NCI-H1417 treated with DMSO at 0.1 percent for 48 hours (cell line): ENCODE measurements at places on chromosomes 3 and 15.

- DNase-seq: no peak
Measured at GRCh38 chr3:108090049-108090700, 656 bp downstream of the CD47 start.

DNA sequence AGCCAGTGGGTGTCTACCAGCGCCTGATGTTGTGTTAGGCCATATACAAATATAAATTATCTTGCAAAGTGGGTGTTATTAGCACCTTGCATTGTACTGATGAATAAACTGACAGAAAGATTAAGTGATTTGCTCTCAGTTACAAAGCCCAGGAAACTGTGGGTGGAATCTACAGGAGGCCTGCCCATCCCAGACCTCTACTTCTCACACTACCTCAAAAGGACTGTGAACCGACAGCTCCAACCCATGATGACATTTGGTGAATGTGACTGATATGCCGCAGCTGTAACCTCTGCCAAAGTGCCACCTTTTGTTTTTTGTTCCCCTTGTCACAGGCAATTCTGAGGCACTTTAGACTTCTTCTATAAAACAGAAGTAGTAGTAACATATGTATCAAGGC lies 43.7 kb upstream of the KCNMB2 start:
- DNase-seq: peak; percentile 91

DNA sequence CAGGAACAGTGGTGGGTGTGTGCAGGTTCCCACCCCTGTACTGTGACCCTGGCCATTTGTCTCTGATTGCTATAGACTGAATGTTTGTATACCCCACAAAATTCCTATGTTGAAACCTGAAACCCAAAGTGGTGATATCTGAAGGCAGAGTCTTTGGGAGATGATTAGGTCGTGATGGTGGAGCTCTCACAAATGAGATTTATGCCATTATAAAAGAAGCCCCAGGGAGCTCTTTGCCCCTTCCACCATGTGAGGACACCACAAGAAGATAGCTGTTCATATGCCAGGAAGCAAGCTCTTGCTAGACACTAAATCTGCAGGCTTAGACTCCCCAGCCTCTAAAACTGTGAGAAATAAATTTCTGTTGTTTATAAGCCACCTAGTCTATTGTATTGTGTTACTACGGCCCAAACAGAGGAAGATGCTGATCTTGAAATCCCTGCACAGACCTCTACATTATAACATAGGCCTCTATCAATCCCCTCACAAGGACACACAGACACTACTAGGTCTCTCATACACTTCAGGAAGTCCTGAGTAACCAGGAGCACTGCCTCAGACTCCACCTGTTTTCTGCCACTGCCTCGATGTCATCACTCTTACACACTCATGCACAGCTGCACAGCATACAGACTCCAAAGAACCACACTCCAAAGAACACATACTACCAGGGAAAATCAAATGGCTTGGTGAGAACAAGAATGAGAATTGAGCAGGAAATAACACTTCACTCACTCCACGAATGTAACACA lies 14.7 kb downstream of the IGSF11 start:
- no peak for DNase-seq

GRCh38 chr15:57662802-57663201 lies 43.7 kb upstream of the POLR2M start:
- no peak for DNase-seq

DNA sequence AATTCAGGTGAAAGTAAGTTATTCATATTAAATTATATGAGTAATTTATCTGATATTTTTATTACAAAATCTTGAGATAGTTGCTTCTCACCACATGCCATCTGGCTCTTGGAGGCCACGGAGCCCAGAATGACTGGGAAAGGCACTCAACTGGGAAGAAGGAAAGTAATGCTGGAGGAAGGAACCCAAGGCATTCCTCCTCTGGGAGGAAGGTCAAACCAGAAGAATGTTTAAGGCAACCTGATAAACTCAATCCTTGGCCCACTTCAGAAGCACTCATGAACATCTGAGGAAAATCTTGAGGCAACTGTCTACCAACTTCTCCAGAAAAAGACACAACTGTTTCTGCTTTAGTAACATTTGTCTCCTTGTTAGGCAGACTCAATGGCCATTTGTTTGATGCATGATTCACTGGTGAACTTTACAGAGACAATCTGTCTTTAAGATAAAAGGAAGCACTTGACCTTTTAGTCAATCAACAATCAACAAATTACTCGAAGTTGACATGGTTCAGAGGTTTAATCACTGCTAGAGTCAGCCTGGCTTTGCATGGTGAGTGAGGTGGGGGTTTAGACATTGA lies 261.4 kb upstream of the MME start:
- DNase-seq: no peak

DNA sequence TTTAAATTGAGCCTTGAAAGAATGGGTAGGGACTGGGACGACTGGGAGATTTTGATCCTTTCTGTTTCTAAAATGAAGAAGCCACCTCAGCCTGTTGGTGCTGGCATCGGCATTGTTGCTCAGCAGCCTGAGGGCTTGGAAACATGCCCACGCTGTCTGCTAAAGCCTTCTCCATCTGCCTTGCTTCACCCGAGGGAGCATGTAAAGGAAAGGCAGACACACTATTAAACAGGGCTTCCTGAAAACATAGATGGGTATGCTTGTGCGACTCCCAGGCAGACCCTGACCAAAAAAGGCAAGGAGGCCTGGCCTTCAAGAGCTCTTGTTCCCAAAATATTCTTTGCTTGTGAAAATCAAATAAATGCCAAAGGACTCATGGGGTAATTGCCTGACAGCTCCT lies 84.2 kb upstream of the SLC4A7 start:
- DNase-seq: no peak

DNA sequence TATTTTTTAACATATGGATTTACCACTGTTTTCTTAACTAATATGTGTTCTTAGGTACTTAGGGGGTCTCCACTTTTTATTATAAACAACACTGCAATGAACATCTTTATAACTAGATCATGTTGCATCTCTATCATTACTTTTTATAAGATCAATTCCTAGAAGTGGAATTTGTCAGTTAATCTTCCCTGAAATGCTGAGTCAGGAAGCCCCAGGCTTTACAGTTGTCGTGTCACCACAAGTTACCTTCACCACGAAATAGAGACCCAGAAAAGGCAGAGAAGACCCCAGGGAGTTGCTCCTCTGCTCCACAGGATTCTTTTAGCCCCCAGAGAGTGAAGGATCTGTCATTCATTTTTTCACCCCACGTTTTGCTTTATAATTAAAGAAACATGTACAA lies 34.5 kb upstream of the ERC2 start:
- no peak for DNase-seq

GRCh38 chr3:170740726-170741591 lies 129.0 kb downstream of the RPL22L1 start:
- no peak for DNase-seq

DNA sequence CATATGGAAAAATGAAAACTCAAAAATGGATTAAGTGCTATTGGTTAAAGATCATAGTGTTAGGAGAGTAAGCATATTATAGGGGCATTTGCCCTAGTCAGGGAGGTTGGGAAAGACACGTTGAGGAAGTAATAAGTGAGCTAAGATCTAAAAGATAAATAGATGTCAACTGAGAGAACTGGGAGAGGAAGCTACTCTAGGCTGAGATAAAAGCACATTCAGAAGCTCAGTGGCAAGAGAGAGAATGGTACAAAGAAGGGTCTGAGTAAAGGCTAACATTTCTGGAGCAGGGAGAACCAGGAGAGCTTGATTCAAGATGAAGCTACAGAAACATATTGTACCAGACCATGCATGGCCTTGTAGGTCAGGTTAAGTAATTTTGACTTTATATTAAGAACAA lies 63.9 kb downstream of the TRPC1 start:
- DNase-seq: no peak

DNA sequence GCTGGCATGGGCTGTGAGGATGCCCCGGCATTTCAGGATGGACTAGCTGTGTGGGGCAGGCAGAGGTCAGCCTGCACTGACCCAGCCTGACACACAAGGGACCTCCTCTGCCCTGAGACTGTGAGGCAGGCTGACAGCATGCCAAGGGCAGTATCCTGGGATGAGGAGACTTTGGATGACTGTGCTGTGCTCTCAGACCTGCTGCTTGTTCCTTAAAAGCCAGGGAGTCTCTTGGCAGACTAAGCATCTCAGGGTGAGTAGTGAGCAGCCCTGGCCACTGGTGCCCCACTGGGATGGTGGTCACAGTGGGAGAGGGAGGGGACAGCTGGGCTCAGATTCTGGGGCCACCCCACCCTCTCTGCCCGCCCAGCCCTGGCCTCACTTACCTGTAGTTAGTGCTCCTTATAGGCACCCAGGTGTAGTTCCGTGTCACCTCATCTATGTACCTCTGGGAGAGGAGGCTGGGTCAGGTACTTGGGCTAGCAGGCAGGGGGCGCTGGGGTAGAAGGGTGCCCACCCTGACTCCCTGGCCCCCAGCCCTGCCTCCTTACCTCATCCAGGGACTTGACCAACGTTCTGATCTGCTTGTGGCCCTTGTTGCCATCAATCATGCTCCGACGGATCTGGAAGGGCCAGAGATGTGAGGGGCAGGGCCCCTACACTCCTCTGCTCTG lies 16.1 kb upstream of the TMEM115 start:
- no peak for DNase-seq

DNA sequence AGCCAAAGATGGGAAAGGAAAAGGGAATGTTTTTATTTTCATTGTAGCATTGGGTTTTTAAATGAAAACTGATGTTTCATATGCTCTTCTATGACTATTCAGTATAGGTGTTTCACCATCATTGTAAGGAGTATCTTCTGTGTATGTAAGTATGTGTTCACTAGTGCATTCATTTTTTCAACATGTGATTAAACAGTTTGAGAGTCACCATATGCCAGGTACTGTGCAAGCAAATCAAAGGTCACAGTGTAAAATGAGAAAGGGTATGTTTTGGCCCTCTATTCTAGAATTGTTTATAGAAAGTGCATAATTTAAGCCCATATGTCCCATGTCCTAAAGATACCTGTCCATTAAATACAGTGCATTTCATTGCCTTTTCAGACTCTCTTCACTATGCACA lies 207.2 kb downstream of the ZBTB20 start:
- no peak for DNase-seq

- DNase-seq: no peak
Measured at GRCh38 chr3:17942856-17943255, 200.4 kb upstream of the TBC1D5 start.
